ENCODE measurements at places on chromosomes 11 and 22.

GRCh38 chr22:21450858-21451353 lies 16.3 kb upstream of the TMEM191C start:
- DNase-seq, result no peak

- DNase-seq, result no peak
Observed at GRCh38 chr11:69490516-69490915, 9.1 kb downstream of the LINC01488 start.

- DNase-seq, result no peak
Observed at GRCh38 chr11:117691516-117691915, 105.5 kb downstream of the DSCAML1 start.

- no peak for DNase-seq
Observed at GRCh38 chr11:61968758-61969390, 1.4 kb upstream of the FTH1 start.

GRCh38 chr11:76627606-76628005 lies 42.9 kb downstream of the LRRC32 start:
- no peak for DNase-seq

DNA sequence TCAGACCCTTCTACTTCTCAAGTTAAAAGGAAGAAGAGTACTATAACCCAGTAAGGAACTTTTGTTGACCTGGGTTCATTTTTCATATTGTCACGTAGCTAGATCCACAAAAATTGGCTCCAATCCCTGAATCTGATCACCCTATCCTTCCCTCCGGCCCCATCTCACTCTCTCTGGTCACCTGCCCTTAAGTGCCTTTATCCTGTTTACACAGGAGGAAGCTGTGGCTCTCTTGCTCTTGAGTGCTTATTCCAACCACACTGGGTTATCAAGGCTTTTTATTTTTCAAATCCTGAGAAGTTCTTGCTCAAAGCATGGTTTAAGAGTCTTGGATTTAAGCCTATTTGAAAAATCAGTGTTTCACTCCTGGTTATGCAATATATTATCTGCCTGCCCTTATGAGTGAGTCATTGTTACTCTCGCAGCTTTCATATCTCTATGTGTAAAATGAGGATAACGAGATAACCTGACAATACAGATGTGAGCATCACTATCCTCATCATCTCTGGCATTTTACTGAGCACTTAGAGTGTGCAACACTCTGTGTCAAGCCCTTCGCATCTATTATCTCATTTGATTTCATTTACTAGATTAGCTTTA lies 293.9 kb downstream of the GUCY1A2 start:
- DNase-seq, result no peak

- no peak for DNase-seq
Observed at GRCh38 chr11:1203505-1204271, 19.2 kb upstream of the MUC5B start.

- no peak for DNase-seq
Observed at GRCh38 chr11:116109228-116109627, 605.0 kb upstream of the CADM1 start.

GRCh38 chr11:24124876-24125275 lies 372.0 kb upstream of the LUZP2 start:
- DNase-seq, result no peak

GRCh38 chr22:45671783-45672563 lies at the start of gene ATXN10:
Gene ATXN10, plus strand, starts transcription at chr22:45671834. Its CDS starts 230 bp downstream, at chr22:45672064.
- DNase-seq, result peak; percentile 59

- DNase-seq, result no peak
Observed at GRCh38 chr11:69483691-69484426, 2.4 kb downstream of the LINC01488 start.

DNA sequence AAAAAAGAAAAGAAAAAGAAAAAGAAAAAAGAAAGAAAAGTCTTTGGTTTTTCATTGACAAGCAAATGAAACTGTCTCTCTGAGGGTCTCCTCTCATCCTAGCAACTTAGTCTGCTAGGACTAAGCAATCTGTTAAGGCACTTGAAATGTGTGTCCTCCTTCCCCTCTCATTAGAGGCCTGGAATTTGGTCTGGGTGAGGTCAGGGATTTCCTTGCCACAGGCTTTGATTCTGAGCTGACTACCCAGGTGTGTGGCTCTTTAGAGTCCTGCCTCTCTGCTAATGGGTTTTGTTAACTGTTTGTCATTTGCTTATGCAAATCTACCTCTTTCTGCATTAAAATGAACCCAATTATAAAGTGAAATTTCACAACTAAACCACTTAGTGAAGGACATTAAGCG lies 18.3 kb upstream of the PKNOX2 start:
- no peak for DNase-seq

DNA sequence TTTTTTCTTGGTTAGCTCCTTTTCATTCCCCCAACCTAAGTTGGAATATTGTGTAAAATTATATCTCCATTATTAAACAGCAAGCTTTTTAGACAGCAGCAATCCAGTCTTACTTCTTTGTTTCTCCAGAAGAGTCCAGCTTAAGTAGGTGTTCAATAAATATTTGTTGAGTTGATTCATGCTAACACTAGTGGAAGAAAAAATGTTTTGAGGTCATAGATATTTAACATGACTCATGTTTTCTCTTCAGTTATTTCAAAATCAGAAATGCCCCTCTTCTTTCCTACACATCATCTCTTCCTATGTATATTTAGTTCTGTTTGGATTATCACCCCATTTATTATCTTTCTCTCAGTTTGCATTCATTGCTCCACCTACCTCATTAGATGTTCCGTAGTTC lies 20.3 kb downstream of the CCDC83 start:
- DNase-seq, result no peak

- DNase-seq, result no peak
Observed at GRCh38 chr11:41320238-41320637, 139.2 kb downstream of the LRRC4C start.

GRCh38 chr11:107898270-107898669 lies 30.0 kb upstream of the RAB39A start:
- DNase-seq, result peak; percentile 14

DNA sequence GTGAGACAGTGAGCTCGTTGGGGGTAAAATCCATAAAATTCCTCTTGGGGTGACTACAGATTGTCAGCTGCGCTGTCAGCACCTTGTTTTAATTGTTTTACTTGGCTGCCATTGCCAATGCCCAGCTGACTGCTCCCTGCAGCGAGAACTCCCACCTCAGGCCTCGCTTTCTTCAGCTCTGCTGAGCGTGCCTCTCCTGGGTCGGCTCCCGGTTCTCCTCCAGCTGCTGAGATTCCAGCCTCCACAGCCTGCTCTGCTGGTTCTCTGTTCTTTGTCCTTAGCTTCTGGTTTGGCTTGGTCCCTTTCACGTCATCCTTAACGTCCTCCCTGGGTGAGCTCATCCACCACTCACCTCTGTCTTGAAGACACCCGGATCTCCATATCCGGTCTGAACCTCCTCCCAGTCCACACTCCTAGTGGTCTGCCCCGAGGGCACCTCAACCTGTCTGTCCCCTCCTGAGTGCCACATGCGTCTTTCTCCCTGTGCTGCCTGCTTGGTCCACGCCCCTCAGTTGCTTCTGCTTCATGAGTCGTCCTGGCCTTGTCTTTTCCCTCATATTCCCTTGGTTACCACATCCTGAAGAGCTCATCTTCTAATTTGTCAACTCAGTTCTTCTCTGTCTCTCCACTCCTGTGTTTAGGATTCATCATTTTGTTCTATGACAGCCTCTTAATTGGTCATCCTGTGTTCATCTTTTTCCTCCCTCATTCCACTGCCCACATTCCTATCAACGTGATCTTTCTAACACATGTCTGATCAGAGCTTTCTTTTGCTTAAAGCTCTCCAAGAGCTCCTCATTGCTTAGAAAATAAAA lies 35.6 kb downstream of the BMAL1 start:
- DNase-seq, result no peak

GRCh38 chr11:8276528-8276927 lies 12.8 kb upstream of the LMO1 start:
- no peak for DNase-seq

DNA sequence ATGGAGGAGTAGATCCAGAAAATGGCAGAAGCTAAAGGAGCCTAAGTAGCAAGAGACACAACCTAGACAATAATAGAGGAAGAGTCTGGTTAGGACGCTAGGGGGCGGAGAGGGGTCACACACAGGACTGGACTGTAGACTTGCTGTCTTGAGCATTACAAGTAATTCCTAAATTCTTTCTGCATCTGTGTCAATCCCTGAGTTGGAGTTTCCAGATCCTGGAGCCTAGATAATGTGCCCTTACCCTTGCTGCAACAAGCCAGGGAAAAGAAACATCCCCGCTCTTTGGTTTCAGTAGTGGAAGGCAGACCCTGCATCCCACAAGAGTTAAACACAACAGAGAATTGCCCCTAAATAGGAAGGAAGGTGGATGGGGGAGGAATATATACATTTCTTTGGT lies 14.9 kb upstream of the CCDC73 start:
- peak; percentile 22 for DNase-seq

- no peak for DNase-seq
Observed at GRCh38 chr11:26070714-26071380, 261.1 kb upstream of the ANO3 start.

GRCh38 chr11:75167617-75168016 lies 16.7 kb downstream of the SLCO2B1 start:
- DNase-seq, result no peak

DNA sequence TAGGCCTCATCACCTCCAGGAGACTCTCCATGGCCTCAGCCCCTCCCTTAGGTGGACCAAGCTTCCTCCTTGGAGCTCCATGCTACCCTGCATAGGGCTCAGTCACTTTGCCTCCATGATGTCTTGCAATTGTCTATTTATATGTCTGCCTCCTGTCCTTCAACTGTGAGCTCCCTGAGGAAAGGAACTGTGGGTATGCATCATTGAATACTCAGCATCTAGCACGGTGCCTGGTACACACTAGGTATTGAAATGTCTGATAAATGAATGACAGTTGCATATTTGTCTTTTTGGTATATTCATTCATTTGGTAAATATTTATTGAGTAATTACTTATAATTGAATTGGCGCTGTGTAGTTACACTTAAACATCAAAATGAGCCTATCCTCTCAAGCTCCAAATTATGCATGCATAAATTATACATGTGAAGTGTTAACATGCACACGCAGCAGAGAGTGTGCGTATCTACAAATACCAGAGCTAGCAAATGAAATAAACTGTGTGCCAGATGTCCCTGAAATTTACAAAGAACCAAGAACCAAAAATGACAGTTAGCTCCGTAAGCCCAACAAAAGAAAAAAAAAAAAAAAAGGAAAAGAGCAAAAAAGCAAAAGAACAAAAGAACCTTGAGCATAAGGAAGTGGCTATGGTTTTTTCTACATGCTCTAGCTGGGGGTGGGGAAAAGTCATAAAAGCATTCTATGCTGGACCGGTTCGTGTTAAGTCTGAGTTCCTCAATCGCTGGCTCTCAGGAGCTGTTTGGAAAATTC lies 25.2 kb downstream of the GRAP2 start:
- peak; percentile 53 for DNase-seq

GRCh38 chr22:39173787-39174497 lies 21.5 kb upstream of the CBX7 start:
- DNase-seq, result peak; percentile 63

Measured in CD4-positive, alpha-beta T cell treated with Interleukin-6 at 100 ng/mL for 8 hours (primary cell).